Fibroblast of gingiva (primary cell): ENCODE measurements at places on chromosomes 2 and 18.

- no peak for DNase-seq
Observed at GRCh38 chr2:135208016-135208415, 155.9 kb downstream of the RAB3GAP1 start.

- DNase-seq = no peak
Observed at GRCh38 chr2:210798180-210798579, 241.8 kb downstream of the CPS1 start.

DNA sequence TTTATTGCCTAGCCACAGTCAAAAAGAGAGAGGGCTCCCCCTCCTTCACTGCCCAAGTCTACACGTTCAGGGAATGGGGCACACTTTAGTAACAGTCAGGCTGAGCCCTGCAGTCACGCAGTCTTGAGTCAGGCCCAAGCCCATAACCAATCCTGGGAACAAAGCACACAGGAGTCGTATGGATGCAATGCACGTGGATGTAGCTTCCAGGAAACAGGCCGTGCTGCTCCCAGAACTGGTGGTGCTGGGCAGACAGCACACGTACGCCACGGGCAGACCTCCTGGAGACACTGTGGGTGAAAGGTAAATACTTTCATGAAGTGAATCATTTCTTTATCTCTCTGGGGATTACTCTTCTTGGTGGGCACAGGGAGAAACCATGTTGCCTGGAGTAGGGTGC is 30.0 kb upstream of the MBP start:
- DNase-seq = no peak

- no peak for DNase-seq
Observed at GRCh38 chr2:45288532-45289417, 279.5 kb upstream of the SIX2 start.

- no peak for DNase-seq
Observed at GRCh38 chr2:222039821-222040220, 259.0 kb downstream of the PAX3 start.

DNA sequence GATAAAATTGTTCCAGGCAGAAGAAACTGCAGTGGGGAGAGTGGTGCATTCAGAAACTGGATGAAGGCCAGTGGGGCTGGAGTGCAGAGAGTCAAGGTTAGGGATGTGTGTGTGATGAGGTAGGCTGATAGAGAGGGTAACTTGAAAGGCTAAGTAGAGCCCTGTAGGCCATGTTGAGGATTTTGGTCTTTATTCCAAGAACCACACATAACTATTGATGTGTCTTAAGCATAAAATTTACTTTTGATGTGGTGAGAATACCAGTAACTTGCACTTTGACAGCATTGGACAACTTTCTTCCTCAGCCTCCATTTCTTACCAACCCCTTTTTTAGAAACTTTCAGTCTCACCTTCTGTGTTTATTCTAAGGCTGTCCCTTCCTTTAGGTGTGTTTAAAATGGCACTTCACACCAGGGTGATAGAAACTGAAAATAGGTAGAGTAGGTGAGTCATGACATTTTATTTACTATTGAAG is 22.6 kb downstream of the MTX2 start:
- no peak for DNase-seq

DNA sequence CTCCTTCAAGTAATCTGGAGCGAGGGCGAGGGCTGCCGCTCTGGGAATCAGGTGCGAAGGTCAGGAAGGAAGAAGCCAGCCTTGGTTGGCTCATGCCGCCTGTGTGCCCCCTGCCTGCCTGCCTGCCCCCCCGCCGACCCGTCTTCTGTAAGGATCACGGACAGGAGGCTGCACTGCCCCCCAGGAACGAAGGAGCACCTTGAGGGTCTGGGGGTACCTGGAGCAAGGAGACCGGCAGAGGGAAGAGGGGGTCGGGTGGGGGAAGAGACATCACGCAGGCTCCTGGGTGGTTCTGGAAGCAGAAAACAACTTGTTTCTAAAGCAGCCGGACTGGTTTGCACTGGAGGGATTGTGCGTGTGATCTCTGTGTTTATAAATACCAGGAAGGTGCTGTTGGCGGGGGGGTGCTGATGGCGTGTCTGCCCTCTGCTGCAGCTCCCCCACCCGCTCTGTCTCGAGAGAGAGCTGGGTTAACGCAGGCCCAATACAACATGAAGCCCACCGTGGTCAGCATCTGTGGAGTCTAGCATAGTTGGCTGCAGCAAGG is 1.7 kb downstream of the FOSL2 start:
- DNase-seq = peak; percentile 62

DNA sequence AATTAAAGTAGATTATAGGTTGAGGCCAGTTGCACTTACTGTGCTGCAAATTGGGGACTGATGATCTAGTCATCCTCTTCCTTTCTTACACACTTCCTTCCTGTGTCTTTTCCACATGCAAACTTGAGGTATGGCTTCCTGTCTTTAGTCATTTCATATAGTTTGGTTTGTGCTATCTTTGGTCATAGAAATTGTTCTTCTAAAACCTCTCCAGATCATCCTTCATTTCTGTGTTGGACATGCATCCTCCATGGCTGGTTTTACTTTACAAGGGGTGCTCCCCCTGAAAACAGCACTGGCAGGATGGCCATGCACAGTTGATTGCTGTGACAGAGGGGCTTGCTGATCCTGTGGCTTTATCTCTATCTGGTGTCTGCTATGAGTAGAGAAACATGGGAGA is 36.5 kb downstream of the MGAT5 start:
- DNase-seq = no peak

GRCh38 chr2:46161911-46162310 is 135.3 kb upstream of the EPAS1 start:
- DNase-seq = no peak

- DNase-seq = no peak
Observed at GRCh38 chr2:33903215-33903614, 304.1 kb upstream of the FAM98A start.

GRCh38 chr2:44548221-44549098 is 186.7 kb downstream of the CAMKMT start:
- DNase-seq = no peak

DNA sequence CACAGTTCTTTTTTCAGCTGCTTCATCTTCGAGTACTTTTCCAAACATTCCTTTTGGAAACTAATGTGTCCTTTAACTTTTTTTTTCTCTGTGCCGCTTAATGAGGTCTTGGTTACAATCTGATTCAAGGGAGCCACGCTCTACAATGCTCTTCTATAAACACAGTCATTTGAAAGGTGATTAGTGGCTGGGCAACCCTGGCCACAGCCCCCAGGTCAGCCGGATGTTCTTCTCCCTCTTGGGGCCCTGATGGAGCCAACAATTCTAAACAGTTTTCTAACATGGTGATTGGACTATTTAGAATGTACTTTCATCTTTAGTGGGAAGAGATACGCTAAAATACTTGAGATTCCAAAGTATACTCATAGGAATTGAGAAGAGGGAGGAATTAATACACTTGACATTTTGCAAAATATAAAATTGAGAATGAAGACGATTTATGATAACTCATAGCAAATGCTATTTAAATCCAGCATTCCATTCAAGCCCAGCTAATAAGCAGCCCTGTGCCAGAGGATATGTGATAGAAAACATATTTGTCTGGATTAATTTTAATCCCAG is 83.7 kb upstream of the MBOAT2 start:
- DNase-seq = peak; percentile 32

GRCh38 chr2:18924886-18925285 is 335.5 kb upstream of the NT5C1B start:
- peak; percentile 77 for DNase-seq
